ENCODE measurements at places on chromosomes 11 and 22.

- no peak for DNase-seq
Observed at GRCh38 chr11:115180272-115180671, 323.9 kb downstream of the CADM1 start.

DNA sequence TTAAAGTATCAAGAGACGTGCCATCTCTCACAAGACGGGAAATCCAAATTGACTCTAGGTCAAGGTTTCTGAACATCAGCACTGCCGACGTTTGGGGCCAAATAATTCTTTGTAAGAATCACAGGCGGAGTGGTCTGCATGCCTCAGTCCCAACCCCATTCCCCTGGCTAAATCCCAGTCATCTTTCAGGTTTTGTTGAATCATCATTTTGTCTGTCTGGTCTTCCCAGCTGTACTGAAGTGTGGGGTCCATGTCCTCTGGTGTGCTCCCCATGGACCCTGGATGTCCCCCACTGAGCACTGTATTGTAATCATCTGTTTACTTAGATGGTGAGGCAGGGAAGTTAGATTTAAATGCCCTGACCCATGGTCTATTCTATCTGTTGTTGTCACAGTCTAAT lies 103.6 kb upstream of the GALNT18 start:
- no peak for DNase-seq

- no peak for DNase-seq
Observed at GRCh38 chr22:27800250-27801201, 1.0 kb downstream of the MN1 start.

GRCh38 chr11:100777736-100778135 lies 90.6 kb downstream of the ARHGAP42 start:
- no peak for DNase-seq

DNA sequence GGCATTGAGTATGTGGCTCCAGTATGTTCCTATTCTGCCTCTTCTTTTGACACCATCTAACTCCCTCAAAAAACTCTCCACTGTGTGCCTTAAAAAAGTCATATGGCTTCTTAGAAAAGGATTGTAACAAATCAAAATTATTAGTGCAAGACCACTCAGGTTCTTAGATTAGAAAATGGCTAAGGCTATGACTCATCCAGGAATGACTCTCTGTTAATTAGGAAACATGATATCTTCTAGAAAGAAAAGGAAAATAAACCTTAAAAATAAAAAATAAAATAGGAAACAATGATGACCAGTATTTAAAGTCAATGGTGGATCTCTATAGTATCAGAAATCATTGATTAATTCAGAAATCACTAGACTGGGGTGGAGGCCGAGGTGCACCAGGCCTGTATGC lies 21.7 kb downstream of the SLC25A17 start:
- no peak for DNase-seq

- DNase-seq: no peak
Observed at GRCh38 chr11:10770626-10771254, 19.7 kb downstream of the CTR9 start.

GRCh38 chr22:47285981-47286380 lies 523.5 kb downstream of the TBC1D22A start:
- DNase-seq: no peak

DNA sequence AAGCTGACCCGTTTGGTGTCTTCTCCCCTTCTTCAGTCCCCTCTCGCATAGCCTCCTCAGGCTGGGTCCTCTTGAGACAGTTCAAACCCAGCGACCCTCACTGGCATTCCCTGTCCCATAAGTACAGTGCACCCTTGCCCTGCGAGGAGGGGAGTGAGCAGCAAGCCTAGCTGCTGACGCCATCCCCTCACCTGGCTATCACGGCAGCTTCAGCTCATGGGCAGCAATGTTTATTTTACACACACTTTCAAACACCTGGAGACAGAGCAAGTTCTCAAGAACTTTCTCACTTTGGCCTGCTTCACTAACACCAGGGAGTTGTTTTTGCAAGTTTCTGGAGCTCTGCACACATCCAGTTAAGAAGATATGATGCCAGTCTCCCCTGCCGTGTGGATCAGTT lies 189.6 kb upstream of the E2F8 start:
- DNase-seq: no peak

DNA sequence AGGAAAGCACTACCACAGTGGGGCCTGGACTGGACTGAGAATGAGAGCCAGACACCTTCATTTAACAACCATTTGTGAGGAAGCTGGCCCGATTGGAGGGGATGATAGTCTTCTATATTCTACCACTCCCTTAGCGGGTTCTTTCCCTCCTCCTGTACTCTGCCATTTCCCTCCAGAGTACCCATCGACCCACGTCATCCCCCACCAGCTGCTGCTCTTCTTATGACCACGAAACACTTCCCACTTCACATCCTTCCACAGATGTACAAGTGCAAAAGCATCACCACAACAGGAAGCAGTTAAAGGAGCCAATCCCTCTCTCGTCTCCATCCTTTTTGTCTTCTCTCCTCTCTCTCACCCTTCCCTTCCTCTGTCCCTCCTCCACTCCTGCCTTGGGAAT lies 18.0 kb upstream of the UBASH3B start:
- no peak for DNase-seq

DNA sequence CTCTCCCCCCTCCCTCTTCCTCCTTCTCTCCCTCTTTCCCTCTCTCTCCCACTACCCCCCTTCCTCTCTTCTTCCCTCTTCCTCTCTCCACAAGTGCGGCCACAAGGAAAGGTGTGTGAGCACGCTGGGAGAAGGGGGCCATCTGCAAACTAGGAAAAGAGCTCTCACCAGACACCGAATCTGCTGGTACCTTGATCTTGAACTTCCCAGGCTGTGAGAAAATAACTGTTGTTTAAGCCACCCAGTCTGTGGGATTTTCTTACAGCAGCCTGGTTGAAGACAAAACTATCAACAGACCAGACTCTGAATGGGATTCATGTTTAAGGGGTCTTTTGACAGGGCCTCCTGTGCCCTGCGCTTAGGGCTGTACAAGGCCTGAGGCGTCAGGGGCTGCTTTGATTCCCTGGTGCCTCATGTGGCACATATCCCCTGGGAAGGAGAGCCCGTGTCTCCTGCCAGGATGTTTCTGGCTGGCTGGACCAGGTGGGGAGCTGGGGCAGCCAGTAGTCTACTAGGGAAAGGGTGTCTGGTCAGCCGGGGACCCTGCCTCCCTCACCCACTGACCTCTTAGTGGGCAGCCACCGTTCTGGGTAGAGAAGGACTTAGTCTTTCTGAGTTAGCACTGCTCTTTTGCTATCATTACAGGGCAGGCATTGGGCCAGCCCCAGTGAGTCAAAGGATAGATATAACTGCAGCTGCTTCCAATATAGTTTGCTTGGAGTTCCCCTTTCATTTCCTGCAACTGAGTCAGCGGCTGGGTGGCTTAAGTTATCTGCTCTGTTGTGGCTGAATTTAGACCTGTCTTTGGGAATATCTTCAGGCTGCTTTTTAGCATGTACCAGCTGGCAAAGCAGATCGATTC lies 6.2 kb downstream of the PANX1 start:
- no peak for DNase-seq

DNA sequence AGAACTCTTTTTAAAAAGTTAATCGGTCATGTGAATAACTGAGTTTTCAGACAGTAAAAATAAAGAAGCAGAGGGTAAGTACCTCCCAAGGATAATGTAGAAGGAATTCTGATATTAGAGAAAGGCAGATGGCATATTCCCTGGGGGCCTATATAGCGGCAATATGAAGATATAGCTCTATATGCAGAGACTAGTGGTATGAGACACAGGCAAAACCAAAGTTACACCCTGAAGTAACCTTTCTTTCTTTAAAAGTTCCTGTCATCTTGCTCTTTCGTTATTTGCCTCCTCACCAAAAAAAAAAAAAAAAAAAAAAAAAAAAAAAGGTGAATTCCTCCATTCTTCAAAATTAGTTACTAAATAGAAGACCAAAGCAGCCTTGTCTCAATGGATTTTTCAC lies 76.2 kb upstream of the ARHGAP32 start:
- DNase-seq: no peak

DNA sequence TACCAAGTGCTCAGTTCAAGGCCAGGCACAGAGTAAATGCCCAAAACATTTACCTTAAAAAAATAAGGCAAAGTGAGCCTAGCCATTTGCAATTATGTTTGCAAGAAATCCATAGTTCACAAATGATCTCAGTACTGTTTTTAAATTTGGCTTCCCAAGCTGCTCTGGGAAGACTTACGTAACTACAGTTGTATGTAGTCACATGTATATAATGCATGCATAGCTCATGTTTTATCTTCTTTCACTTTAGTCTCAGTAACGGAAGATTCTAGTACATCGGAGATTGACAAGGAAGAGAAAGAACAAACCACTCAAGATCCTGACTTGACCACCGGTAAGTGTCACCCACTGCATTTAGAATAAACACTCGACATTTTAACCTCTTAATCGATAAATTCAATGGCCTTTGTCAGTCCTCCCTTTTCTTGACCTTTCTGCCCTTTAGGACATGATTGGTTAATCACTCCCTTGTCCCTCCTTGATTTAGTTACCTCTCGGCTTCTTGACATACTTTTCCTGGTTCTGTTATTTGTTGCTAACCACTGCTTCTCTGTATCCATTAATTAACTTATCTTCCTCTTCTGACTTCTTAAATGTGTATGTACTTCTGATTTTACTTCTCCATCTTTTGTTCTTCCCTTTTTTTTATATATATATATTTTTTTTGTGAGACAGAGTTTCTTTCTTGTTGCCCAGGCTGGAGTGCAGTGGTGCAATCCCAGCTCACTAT lies 18.0 kb upstream of the JHY start:
- no peak for DNase-seq

All from activated T-cell treated with anti-CD3 and anti-CD28 coated beads for 24 hours (primary cell).